ENCODE measurements at places on chromosomes 3 and 15.

- no peak for ATAC-seq
Measured at GRCh38 chr3:20930034-20930433, 744.0 kb upstream of the SGO1 start.

GRCh38 chr15:68560501-68561113, 18.2 kb upstream of the CORO2B start:
- ATAC-seq = no peak

- no peak for ATAC-seq
Measured at GRCh38 chr3:174419216-174419615, 439.9 kb upstream of the NAALADL2 start.

DNA sequence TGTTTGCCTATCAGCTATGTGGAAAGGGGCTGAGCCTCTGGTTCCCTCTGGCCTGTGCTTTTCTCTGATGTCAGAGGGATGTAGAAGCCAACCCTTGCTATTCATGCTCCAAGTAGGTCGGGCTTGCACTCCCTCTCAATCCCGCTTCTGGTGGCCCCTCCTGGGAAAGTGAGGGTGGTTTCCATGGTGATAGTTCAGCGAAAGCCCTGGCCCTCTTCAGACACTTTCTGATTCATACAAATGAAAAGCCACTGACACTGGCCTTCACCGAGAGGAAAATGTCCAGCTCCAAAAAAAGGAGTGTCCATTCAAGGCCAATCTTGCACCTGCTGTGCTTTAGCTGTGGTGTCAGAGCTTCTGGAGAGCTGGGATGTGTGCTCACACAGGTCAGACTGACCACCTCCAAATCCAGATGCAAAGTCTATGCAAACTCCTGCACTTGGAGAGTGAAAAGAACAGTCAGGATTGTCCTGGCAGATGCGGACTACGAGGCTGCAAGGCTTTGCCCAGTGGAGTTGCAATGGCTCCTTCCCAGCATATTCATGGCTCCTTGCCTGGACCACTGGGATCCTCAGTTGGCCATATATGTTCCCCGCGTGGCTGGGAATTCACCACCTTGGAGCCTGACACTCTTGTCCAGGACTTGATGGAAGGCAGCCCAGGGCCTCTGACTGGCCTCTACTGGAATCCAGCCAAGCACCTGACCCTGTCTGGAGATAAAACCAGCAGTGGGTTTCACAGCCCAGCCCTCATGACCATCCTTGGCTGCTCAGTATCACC, 96.6 kb downstream of the CEMIP start:
- no peak for ATAC-seq

GRCh38 chr3:8822141-8822540, 52.7 kb upstream of the OXTR start:
- ATAC-seq = no peak

GRCh38 chr15:55235546-55236036, 38.9 kb upstream of the RSL24D1 start:
- no peak for ATAC-seq

- no peak for ATAC-seq
Measured at GRCh38 chr3:23919628-23920027, 2.7 kb downstream of the RPL15 start.

DNA sequence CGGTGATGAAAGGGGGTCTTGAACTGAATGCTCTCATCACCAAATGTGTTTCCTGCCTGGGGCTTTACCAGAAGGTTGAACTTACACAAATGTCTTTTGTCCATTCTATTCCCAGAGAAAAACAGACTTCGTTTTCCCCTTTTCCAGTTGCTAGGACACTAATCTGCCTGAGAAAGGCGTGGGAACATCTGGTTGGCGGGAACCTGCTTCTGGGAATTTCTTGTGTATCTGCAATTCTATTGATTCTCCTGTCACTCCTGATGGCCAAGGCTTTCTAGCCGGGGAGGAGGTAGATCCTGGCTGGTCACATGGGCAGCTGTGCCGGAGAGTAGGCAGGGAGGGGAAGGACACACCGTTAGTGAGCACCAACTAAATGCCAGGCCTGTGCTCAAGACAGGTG, 31.1 kb upstream of the CCDC174 start:
- no peak for ATAC-seq

DNA sequence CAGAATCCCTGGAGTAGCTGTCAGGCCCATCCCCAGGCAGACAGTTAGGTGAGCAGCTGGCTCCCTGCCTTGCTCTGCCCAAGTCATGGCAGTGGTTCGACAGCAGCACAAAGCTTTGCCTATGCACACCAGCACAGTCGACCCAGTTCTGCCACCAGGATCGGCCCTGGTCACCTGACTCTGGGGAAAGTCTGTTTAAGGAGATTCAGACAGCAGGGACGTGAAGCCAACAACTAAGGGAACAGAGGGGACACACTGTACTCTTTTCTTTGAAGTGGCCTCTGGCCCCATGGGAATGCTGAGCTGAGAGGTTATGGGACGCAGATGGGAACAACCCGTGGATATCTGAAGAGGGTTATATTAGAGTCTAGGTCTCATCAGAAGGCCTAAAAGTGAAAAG, 134.8 kb downstream of the CHDH start:
- no peak for ATAC-seq

- no peak for ATAC-seq
Measured at GRCh38 chr3:178275311-178275710, 260.9 kb upstream of the KCNMB2 start.

- peak; percentile 78 for ATAC-seq
Measured at GRCh38 chr3:31772272-31772671, 208.8 kb downstream of the OSBPL10 start.

GRCh38 chr3:38210141-38210757, 44.9 kb downstream of the OXSR1 start:
- peak; percentile 89 for ATAC-seq

DNA sequence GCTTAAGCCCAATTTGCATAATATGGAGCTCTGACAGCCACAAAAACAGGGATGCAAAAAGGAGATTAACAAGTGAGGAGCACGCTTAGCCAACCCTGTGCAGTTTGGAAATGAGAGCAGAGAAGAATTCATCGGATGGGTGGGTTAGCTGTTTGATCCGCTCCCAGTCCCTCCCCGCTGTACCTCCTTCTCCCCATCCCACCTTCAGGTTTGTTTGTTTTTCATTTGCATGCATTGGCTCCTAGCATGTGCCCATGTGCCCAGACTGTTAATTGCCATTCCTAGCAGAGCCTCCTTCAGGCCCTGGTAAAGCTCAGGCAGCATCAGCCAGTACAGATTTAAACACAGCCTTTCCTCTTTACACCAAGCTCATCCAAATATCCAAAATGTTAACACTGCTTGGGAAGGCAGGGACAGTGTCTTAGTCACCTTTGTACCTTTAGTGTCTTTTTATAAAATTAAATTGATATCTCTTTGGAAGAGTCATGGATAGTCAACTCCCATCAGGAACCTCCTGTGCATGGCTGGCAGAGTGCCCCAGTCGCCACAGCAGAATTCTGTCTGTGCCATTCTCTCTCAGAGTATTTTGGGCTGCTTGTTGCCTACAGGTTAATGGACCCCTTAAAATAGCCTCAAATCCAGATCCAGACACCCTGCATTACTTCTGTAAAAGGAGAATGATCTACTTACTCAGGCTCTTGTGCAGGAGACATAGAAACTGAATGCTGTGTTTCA, 244.2 kb downstream of the LSAMP start:
- no peak for ATAC-seq

GRCh38 chr15:48766196-48766595, 44.7 kb downstream of the CEP152 start:
- no peak for ATAC-seq

DNA sequence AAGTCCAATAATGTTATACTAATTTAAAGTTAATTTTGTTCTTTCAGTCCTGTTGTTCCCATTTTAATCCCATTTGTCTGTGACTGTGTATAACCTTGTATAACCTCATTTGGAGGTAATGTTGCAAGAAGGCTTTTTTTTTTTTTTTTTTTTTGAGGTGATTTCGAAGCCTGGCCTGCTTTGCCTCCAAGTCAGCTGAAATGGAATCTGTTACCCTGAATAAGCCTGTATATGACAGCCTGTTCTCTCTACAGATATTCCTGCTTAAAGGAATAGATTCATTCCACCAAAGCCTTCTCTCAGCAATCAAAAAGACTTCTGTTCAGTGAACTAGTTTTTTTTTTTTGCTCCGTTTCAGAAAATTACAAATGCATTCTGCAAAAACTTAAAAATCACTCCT, 271.8 kb upstream of the UBE2E1 start:
- ATAC-seq = no peak

DNA sequence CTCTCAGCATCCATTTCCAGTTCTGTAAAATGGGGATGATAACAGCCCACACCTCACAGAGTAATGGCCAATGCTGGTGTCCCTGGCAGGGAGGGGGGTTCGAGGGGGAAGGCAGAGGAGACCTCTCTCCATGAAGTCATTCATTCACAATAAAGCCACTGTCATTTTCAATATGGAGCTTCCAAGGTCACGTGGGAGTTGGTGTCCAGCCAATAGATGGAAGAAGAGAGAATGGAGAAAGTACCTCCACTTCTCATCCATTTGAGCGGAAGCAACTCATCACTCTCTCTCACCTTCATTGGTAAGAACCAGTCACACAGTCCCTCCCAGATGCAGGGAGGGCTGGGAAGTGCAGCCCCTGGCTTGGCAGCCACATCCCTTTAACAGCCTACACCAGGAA, 14.9 kb upstream of the RBSN start:
- no peak for ATAC-seq

DNA sequence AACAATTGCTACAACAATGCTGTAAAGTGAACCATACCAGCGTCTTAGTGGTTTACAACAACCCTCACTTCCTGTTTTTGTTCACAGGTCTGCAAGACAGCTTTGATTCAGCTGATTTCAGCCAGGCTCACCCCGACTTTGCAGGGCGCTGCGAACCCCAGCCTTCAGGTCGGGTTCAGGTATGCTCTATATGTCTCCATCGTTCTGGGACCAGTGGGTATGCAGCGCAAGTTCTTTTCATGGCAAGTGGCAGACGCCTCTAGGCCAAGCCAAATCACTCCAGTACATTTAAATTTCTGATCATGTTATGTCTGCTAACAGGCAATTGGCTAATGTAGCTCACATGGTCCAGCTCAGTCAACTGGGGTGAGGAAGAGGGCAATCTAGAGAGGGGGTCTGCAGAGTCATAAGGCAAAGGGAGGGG, 52.4 kb upstream of the RGMA start:
- ATAC-seq = no peak

DNA sequence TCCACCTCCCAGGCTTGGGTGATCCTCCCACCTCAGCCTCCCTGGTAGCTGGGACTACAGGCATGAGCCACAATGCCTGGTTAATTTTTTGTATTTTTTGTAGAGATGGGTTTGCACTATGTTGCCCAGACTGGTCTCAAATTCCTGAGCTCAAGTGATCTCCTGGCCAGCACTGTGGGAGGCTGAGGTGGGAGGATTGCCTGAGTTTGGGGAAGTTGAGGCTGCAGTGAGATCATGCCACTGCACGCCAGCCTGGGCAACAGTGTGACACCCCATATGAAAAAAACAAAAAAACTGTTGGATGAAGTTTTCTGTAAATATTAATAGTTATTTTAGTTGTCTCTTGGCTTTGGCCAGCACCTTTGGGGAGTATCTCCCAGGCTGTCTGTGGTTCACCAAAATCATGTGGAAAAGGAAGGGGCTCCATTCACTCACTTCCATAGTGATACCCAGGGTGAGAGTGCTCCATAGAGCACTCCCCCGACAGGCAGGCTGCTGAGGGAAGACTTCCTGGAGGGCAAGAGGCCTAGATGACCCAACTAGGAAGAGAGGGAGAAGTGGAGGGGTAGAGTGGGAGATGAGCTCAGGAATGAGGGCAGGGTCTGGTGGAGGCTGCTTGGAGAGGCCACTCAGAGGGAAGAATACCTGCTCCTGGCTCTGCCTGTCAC, 47.1 kb downstream of the CDC25A start:
- no peak for ATAC-seq

GRCh38 chr3:13405614-13406013, 14.5 kb downstream of the NUP210 start:
- no peak for ATAC-seq

- no peak for ATAC-seq
Measured at GRCh38 chr3:38957296-38957695, 94.4 kb downstream of the SCN11A start.

- ATAC-seq = no peak
Measured at GRCh38 chr3:46850468-46850779, 12.8 kb downstream of the MYL3 start.

GRCh38 chr15:62946940-62947339, 95.6 kb upstream of the TPM1 start:
- no peak for ATAC-seq

- ATAC-seq = no peak
Measured at GRCh38 chr3:132753946-132754345, 31.7 kb upstream of the NPHP3 start.

DNA sequence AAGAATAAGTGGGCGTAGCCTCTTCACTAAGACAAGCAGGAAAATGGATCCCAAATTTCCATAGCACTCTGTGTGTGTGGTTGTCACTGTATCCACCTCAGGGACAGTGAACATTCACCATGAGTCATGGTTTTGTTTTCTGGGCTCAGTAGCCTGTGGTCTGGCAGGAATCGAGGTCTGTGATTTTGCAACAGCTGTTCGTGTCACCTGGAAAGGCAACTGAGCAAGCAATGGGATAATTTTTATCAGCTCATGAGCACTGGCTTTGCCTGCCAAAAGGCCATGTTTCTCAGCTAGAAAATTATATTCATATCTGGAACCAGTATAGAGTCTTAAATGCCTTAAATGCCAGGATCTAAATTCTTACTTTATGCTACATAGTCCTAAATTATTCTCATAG, 60.9 kb downstream of the STRIT1 start:
- no peak for ATAC-seq

DNA sequence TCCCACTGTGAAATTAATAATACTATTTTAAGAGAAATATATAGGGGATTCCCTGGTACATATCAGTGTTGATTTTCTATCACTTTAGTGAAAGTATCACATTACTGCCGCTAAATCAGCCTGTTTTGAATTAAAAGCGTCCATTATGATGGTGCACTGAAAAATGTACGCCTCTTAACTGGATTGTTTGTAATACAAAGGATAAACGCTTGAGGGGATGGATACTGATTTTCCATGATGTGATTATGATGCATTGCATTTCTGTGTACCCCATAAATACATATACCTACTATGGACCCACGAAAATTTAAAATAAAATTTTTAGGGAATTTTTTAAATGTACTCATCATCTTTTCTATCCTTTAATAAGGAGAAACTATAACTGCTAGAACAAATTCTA, 478.6 kb downstream of the MAGI1 start:
- no peak for ATAC-seq

GRCh38 chr15:33655488-33655887, 312.8 kb upstream of the CHRM5 start:
- ATAC-seq = no peak

GRCh38 chr3:128445357-128445756, 21.3 kb downstream of the DNAJB8 start:
- ATAC-seq = no peak
